Type B pancreatic cell (in vitro differentiated cells): ENCODE measurements at places on chromosomes 13 and 19. TPM values are rescaled to one million over a fixed set of nuclear protein-coding genes. Genes with fewer than 3 reads are reported as not detected.

The SBK3 gene
- 0.24 and 0.36 TPM in 2 replicates for total RNA-seq

DNA sequence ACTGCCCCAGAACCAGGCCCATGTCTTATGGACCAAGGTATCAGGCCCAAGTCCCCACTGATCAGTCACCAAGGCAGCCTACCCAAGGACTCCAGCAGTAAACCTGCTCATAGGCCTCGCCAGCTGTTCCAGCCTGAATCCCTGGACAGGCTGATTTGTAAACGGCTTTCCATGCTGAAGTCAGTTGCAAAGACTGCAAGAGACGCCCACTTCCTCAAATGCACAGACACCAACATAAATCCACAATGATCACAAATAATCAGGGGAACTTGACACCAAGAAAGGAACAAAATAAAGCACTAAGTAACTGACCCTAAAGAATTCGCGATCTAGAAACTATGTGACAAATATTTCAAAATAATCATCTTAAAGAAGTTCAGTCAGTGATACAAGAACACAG, 75.2 kb downstream of the RXFP2 start:
- no peak for DNase-seq
- no peaks in the 10 kb centered on the region for H3K36me3 ChIP-seq
- H3K27me3 ChIP-seq: no peaks in the 10 kb centered on the region

The BSPH1 gene
- total RNA-seq: not detected in 2 replicates

The MBD3L2 gene
- total RNA-seq: not detected in 2 replicates

GRCh38 chr13:76053181-76053580, 417.1 kb downstream of the LMO7 start:
- H3K36me3 ChIP-seq: no peaks in the 10 kb centered on the region
- no peak overlapping the region for H3K4me3 ChIP-seq
- H3K27ac ChIP-seq: no peak overlapping the region
- no peak for DNase-seq
- peaks cover 7% of the 10 kb centered on the region for H3K4me1 ChIP-seq
